ENCODE measurements at places on chromosomes 2 and 18.

- no peak for DNase-seq
Observed at GRCh38 chr2:148746973-148747372, 102.4 kb downstream of the EPC2 start.

DNA sequence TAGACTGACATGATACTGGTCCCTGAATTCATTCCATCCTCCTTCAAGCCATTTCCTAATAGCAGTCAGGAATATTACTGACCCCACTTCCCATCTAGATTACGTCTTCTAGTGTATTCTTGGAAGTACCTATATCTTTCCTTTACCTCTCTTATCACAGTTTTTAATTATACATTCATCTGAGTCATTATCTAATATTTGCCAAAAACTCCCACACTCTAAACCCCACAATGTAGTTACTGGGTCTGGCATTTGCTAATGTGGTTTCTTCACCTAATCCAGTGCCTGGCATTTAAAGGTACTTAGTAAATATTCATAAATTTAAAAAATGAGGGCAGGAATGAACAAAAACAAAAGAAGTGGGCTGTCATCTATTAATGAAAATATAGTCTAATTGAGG lies 441.8 kb upstream of the SETBP1 start:
- peak; percentile 2 for DNase-seq

GRCh38 chr2:128457716-128458115 lies 139.0 kb upstream of the HS6ST1 start:
- no peak for DNase-seq

GRCh38 chr2:119753041-119753929 lies 6.4 kb upstream of the PTPN4 start:
- peak; percentile 53 for DNase-seq

Data from iris pigment epithelial cell (primary cell).